ENCODE measurements at places on chromosomes 16 and 17. TPM values are rescaled to one million over a fixed set of nuclear protein-coding genes. Genes with fewer than 3 reads are reported as not detected.

The LGALS9C gene
- 0.54 TPM for total RNA-seq

The SDR42E1 gene
- 6.5 TPM for total RNA-seq

The DNAI2 gene
- 0.12 TPM for total RNA-seq

The SLFN14 gene
- not detected for total RNA-seq

The CSH1 gene
- not detected for total RNA-seq

The DNAAF1 gene
- total RNA-seq = not detected

The TSNAXIP1 gene
- total RNA-seq = 0.35 TPM

The SLC35G6 gene
- not detected for total RNA-seq

DNA sequence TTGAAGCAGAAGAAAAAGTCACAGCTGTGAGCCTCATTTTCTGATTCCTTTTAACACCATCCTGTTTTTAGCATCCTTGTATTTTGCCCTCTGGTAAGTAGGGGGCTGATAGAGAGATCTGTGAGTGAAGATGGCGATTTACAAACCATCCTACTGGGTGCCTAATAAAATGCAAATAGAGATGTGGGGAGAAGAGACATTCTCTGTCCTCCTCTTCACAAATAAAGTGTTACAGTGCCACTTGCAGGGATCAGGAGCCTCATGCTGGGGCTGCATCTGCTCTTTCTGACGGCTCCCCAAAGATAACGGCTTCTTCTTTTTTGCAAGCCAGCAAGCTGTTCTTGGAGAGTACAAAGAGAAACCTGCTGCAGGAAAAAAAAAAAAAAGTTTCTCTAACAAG lies 418.6 kb downstream of the TOX3 start:
- DNase-seq = no peak

DNA sequence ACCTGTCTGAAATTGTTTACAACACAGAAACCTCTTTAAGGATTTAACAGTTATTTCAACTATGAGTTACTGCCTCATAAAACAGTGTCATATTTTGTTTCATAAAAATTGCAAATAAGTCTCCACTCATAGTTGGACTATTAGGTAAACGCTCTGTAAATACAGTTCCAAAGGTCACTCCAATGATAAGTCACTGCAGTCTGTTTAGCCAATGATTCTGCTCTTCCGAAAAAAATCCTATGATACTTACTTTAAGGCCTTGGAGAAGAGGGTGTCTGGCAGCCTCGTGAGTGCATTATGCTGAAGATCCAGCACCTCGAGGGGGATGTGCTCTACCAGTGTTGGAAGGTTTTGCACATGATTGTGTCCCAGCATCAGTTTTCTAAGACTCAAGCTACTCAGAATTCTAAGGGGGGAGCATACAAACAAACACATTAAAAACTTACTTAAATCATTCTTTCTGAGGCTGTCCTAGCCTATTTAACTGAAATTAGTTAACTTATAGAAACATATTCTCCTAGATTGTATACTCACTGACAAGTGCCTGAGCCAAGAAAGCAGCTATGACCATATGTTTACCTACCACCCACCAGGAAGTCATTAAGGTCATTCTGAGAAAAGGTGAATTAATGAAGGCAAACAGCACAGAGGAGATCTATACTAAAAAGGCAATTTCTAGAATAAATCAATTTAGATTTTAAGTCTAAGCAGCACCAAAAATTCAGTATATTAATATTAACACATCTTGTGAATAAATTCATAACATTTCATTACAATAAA lies 41.1 kb downstream of the MARVELD3 start:
- no peak for DNase-seq

DNA sequence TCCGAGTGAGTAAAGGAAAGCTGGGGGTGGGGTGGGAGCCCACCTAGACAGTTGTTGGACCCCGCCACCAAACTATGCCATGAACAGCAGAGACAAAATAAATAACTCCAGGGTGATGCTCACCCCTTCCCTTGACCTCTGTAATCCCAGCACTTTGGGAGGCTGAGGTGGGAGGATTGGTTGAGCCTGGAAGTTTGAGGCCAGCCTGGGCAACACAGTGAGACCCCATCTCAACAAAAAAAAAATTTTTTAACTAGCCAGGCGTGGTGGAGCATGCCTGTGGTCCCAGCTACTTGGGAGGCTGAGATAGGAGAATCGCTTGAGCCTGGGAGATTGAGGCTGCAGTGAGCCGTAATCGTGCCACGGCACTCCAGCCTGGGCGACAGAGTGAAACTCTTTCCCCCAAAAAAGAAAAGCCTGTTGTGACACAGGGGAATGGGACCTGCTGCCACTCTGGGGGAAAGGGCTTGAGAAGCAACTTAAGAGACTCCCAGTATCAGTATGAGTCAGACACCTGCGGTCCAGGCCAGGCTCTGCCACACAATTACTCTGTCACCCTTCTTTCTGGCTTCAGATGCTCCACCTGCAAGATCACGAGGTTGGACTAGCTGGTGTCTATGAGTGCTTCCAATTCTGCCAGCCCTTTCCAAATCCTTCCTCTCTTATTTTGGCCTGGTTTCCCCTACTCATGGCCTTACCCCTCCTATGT lies 5.0 kb downstream of the SGCA start:
- DNase-seq = no peak

GRCh38 chr16:85068746-85069145 lies 41.2 kb downstream of the KIAA0513 start:
- DNase-seq = no peak

DNA sequence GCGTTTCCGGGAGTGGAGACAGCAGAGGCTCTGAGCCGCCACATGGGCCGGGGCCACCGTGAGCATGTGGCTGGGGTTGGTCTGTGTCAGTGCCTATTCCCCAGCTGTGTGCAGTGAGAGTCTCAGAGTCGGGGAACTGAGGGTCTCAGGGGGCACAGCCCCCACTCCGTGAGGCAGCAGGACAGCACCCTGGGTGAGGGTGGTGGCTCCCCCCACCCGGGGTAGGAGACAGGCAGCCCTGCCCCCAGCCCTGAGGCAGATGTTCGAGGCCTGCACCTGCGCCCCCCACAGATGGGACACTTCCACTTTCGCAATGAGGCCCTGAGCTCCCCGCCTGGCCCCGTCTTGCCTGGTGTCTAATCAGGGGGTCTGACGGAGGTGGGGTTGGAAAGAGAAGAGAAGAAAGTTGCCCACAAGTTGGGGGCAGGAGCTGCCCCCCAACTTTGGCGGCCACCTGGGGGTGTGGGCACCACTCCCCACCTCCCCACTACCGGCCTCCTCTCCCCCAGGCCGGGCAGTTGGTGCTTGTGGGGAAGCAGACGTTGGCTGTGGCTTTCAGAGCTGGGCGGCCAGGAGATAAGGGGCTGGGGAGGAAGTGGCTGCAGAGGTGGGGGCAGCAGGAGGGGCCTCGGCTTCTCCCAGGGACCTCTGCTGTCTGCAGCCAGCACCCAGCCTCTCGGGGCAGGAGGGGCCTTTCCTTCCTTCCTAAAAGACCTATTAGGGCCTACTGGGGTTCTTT lies 1.8 kb upstream of the CBFA2T3 start:
- DNase-seq = no peak

DNA sequence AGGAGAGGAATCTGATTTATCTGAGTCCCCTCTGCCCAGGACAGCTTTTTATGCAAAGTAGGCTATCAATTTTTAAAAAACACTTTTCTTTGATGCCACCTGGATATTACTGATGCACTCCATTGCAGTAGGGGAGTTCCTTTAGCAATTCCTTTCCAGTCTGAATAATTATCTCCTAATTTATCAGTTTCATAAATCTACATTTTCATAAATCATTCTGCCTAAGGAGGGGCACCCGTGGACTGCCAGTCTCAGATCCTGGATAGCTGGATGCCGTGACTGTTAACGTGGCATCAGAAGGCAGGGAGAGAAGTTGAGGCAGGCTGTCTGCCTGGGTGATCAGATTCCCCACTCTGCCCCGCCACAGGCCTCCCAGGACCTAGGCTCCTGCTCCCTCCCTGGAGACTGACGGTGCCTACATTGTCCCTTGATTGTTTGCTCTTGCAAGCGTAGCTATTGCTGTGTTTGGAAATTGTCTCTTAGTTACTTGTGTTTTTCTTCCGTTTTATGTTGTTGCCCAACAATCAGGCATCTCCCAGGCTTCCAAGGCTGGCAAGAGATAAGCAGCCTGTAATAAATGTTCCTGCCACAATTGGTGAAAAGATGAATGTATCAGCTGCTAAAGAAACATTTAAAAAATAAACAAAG lies 75.2 kb downstream of the KATNIP start:
- no peak for DNase-seq

GRCh38 chr17:42514279-42514678 lies 21.8 kb upstream of the NAGLU start:
- DNase-seq = no peak

- no peak for DNase-seq
Observed at GRCh38 chr17:1930337-1930645, 94.8 kb downstream of the RTN4RL1 start.

DNA sequence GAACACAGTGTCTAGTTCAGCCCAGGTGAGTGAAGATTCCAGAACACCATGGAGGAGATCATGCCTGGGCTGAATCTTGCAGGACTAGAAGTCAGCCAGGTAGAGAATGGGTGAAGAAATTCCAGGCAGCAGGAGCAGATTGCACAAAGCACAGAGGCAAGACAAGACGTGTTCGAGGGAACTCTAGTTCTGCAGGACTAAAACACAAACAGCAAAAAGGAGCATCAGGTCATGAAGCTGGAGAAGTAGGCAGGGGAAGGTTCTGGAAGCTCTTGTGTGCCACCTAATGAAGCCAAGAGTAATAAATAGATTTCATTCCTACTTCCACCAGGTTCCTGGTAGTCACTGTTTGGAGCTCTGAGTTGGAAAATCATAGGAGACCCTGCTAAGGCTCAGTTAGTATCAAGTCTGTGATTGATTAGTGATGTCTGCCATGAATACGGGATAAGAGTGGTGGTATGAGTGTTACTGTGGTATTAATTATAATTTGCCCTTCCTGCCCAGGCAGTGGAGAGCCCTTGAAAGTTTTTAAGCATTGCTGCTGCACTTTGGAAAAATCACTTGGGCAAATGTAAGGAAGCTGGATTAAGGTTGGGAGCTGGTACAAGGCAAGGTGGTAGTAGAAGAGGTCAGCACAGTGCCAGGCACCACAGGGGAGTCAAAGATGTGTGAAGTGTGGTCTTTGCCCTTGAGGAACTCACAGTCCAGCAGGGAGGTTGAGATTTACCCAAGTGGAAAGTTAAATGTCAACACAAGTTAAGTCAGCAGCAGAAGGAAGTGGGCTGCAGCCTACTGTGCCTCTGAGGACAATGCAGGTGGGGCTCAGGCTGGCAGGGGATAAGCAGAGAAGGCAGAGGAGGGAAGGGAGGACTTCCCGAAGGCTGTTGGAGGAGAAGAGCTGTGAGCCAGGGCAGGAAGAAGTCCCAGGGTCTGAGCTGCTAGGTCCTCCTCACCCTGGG lies 13.5 kb upstream of the FOXN1 start:
- DNase-seq = no peak

DNA sequence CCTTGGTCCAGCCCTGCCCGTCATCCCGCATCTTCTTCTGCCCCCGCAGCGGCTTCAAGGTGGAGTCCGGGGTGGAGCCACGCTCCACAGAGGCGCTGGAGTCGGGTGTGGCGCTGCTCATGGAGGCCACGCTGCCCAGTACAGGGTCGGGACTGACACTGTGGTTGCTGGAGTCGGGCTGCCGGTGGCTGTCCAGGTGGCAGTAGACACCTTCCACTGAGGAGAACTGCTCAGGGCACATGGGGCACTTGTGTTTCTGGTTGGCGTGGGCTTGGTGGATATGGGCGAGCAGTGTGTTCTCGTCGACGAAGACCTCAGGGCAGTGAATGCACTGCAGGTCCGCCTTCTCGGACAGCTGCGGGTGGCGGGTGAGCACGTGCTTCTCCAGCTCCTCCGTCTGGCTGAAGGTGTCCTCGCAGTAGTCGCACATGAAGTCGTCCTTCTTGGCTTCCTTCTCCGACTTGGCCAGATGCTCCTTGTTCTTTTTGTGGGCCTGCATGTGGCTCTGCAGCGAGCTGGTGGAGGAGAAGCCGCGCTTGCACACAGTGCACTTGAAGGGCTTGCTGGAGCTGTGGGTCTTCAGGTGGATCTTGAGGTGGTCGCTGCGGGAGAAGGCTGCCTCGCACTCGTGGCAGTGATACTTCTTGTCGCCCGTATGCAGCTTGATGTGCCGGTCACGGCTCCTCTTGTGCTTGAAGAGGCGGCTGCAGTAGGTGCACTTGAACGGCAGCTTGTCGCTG lies 217.8 kb downstream of the ZNF423 start:
- no peak for DNase-seq

DNA sequence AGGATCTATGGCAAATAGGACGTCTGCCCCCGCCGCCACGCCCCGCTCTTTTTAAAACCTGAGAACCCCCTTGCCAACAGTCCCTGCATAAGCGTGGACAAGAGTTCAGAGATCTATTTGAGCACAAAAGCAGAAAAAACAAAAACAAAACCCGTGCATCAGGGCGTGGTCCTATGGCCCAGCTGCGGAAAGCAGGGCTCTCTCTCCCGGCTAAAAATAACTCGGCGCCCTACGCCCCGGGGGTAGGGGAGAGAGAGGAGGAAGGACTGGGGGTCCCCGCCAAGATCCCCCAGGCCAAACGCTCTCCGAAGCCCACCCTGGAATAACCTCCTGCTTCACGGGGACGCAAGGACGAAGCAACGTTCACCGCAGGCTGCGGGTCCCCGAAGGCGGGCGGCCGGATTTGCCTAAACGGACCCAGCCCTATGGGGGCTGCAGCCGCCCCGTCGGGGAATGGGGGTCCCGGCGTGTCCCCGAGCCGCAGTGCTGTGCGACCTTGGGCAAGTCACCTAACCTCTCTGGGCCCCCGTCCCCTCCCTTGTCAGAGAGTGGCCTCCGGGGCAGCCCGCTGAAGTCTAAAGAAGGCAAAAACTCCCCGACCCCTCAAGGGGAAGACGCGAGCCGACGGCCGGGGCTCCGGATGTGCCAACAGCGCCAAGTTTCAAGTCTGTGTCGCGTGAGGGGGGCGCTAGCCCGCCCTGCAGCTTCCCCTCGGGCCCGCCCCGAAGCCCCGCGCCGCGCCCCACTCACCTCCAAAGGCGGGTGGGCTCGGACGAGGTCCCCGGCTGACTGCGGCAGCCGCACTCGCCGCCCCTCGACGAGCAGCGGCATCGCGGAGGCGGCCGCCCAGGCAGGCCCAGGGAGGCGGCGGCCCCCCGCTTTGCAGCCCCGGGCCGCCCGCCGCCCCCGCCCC lies 477 bp downstream of the NTAN1 start:
- DNase-seq = peak; percentile 68

GRCh38 chr17:66185862-66186261 lies 6.1 kb downstream of the CEP112 start:
- DNase-seq = no peak

DNA sequence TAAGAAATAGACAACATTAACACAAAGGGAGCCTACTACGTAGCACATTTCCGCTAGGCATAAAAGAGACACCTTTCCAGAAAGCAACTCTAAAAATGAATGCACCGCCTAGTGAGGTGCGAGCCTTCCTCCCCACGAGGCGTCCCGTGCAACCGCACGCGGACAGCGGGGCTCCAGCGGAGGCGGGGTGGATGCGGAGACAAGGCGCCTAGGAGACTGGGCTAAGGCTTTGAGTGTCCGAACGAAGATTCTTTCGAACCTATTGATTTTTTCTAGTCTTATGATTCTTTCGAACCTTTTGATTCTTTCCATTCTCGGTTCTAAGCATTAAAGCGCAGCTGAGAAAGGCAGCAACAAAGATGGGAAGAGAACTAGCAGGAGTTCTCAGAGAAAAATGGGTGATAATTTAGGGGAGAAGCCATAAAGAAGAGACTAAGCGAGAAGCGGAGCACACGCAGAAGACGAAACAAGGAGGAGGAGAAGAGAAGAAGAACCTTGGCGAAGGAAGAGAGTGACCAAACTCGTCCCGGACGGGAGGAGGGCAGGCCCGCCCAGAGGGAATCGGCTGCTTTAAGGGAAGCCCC lies 394 bp upstream of the CPD start:
- DNase-seq = peak; percentile 76

GRCh38 chr16:1120577-1120941 lies 24.5 kb upstream of the C1QTNF8 start:
- DNase-seq = no peak

GRCh38 chr17:50238601-50239280 lies 35.5 kb upstream of the TMEM92 start:
- DNase-seq = no peak

All from activated naive CD4-positive, alpha-beta T cell treated with anti-CD3 and anti-CD28 coated beads for 36 hours (primary cell).